ENCODE measurements at places on chromosomes 4 and X.

- no peak for DNase-seq
These were observed 946.4 kb downstream of the PDHA2 start for GRCh38 chr4:96786306-96786705.

GRCh38 chr4:108903464-108904221 is 140.8 kb upstream of the ETNPPL start:
- no peak for DNase-seq

DNA sequence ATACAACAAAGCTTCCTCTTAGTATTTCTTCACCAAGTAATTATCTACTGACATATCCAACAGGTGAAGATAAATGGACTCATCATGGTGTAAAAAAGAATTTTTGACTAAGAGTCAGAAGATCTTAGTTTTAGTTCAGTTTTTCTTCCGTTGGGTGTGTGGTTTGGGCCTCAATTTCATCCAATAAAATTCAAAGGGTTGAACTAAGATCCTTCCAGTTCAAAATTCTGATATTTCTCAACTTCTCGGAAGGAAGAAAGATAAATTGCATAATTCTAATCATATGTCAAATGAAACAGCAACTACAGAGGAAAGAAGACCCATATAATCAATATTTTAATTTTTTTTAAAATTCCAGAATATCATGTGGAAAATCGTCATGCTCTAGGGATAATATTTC is 192.7 kb downstream of the SPRY1 start:
- DNase-seq = no peak

GRCh38 chr4:74109870-74110605 is 11.0 kb upstream of the CXCL2 start:
- DNase-seq = no peak

DNA sequence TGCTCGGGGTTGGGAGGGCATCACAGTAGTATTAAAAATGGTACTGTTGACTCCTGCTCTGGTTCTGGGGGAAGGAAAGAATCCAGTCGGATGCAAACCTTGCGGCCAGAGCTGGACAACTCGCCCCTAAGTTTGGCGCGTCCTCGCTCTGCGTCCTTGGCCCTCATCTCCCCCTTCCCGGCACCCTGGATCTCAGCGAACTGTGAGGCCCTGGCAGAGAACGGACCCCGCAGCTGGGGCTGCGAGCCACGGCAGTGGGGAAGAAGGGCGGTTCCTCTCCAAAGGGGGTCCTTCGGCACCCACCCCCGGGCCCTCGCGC is 14.0 kb downstream of the ARHGEF6 start:
- DNase-seq = no peak

DNA sequence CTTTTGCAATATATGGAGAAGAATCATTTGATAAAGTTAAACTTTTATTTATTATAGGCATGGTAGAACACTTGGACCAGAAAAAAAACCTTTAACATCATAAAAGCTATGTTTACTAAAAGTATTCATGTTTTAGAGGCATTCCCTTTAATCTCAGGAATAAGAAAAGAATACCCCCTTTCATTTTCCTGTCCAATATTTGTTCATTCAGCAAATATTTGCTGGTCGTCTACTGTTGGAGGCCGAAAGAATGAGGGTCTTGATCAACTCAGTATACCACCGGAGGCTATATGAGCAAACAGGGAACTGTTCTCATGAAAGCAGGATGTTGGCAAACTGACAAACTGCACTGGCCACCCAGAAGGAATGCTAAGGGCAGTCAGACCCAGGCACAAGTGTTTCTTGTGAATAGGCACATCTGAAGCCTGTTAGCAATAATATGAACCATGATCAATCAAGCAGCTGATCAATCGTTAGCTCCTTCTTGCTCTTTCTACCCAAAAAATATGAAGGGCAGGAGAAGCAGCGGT is 480.8 kb upstream of the FAT1 start:
- no peak for DNase-seq

GRCh38 chrX:74171465-74171864 is 132.5 kb upstream of the ZCCHC13 start:
- no peak for DNase-seq

DNA sequence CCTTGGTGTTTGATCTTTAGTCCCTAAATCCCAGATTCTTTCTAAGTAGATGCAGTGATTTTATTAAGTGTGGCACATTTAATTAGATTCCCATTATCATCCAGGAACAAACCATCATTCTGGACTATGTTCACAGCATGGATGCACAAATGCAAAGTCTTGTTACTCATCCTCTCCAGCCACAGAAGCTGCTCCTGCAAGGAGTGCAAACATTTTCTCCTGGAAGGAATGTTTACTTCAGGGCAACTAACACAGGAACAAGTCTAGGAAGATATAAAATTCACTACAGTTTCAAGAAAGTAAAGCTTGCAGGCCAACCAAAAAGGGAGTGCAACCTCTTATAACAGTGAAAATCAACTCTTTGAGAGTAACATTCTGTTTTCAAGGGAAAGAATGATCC is 106.0 kb downstream of the IQCM start:
- DNase-seq = no peak

DNA sequence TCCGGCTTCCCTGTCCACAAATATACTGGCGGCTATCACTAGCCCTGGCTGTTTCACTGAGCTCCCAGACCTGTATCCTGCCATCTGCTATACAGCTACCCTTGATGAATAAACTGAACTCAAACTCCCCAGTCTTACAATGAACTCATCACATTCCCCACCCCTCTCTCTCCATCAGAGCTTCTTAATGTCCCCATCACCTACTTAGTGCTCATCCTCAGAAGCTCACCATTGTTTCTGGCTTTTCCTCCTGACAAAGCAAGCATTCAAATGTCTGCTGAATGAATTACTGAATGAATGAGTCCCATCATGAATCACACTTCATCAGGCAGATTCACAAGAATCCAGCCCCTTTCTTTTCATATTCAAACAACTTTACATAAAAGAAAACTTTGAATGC is 5.7 kb upstream of the DGAT2L6 start:
- no peak for DNase-seq

DNA sequence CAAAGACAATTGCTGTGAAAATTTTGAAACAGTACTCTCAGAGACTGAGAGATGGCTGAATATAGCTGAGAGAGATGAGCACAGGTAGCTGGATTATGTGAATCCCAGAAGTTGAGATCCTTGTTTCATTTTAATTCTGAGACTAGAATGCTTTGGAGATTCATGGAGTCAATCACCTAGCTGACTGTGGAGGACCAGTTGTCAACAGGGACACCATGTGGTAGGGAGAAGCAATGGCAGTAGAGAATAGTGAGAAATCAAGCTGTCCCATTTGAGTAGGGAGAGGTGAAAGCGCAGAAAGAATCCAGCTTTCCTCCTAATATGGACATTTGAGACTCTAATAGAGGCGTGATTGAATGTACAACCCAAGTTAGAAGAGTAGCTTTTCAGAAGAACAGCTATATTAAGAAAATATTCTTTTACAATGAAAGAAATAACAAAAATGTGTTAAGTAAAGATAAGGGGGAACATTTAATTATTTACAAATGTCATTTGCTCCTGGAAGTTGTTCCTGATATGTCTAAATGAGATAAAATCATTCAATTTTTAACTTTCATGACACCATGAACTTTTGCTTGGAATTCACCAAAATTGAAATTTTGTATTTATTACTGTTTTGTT is 30.3 kb upstream of the GLRB start:
- DNase-seq = peak; percentile 11

GRCh38 chrX:132407691-132408090 is 81.1 kb downstream of the MBNL3 start:
- no peak for DNase-seq

GRCh38 chr4:8205241-8205707 is 6.2 kb downstream of the SH3TC1 start:
- no peak for DNase-seq

DNA sequence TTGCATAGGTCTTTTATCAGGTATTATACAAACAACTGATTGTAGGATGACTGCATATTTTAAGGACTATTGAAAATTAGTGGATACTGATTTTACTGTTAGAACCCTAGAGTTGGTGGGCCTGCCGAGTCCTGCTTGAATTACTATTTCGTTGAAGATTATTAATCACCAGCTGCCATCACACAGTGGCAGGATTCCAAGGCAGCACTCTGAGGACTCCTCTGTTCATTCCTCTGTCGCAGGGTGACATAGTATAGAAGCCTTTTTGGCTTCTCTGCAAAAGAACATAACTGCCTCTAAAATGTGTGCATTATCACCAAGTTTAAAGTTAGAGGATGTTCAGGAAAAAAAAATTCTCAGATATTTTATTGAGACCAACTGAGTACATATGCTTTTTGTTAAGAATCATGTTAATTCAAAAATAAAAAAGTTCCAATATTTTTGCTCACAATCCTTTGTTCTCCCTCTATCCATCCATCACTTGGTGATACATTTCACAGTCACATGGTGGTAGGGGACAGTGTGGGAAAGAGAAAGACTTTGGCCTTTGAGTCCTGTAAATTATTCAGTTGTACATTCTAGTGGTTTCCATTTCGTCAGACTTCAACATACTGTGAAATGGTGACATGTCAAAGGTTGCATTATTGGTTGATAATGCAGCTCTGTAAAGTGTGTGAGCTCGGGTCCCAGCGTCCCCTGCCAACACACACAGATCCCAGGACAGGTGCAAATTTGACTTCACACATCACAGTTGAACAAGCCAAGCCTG is 332.5 kb downstream of the GRID2 start:
- DNase-seq = no peak

DNA sequence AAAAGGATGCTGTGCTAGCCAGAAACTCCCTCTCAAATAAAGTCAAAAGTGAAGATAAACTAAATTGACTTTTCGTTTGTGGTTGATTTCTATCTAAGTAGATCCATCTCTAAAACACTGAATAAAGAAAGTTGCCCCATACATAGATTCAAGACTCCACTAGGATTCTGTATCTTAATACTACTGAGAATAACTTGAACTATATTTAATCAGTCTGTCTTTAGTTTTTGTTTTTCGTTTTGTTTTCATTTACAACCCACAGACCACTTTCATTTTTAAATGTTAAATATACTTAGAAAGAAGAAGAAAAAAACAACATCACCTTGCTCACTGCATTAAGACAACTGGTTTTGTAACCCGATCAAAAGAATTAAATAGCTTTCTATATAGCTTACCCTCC is 655.0 kb downstream of the RPA4 start:
- DNase-seq = no peak

DNA sequence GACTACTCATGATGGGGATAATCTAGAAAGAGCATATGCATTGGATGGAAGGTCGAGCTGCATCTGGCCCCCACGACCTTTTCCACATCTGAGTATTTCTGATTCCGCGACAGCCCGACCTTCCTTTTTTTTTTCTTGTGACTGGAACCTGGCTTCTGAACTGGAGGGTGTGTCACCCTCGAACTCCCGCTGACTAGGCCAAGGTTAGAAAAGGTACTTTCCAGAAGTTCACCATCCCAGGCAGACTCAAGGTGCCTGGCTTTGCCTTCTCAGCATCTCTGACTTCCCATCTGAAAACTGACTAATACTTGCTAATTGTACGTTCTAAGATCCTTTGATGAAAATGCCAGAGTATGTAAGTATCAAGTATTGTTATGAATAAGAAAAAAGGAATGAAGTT is 49.3 kb upstream of the CD40LG start:
- peak; percentile 8 for DNase-seq

- DNase-seq = no peak
These were observed 83.8 kb upstream of the ZIC3 start for GRCh38 chrX:137482136-137482535.

DNA sequence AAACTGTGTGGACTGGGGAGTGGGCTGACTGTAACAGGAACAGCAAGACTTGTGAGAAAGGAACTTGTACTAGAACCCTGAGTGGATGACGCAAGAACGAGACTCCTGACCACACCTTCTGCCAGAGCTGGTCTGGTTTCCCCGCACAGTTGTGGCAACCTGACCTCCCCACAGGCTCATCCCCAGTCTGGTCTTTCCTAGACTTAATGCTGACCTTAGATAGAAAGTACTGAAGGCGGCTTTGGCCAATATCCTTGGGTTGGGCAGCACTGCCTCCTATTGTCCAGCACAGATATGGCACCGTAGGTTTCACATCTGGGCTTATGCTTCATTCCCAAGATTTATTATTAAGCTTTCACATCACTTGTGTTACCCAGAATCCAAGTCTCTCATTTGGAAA is 137.8 kb upstream of the FRG1 start:
- DNase-seq = no peak

DNA sequence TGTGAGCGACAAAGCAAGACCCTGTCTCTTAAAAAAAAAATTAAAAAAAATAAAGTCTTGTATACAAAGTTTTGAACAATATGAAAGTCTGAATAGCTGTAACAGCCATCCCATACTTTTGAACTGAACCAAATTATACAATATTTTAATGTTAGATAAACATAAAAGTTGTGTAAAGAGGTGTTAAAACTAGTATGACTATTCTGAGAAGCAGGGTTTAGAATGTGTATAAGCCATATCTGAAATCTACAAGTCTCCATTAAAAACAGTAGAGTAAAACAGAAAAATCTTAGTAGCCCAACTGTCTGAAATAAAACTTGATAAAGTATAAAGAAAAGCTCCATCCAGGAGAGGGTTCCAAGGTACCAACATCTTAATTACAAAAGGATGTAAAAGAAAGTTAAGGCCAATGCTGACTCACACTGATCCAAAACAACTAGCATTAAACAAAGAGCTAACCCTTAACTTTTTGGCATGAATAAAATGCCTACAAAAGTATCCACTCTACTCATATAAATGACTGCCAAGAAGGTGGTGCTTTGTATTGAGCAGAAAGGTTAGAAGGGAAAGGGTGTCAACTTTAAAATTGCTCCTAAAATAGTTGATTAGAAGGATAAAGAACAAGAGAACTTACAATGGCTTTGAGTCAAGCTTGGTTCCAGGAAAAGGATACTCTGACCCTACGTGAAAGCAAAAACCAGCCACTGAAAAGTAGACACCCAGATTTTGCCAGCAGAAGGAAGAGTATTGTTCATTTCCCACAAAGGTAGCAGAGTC is 18.5 kb downstream of the CNOT6L start:
- DNase-seq = no peak

DNA sequence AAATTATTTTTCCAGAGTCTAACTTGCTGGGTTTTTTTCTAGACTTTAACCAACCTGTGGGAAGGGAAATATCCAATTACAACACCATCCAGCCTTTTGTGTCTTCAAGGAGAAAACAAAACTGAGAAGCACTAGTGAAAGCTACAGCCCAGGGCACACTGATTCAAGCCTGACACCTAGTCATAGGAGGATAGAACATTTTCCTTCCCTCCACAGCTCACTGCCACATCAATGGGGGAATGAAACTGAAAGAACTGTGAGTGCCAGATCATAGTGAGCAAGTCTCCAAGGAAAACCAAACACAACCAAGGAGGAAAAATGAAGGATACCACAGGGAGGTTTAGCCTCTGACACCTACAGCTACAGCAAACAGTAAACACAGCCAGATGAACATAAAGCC is 43.3 kb upstream of the MAGEA8 start:
- DNase-seq = no peak

- DNase-seq = peak; percentile 29
These were observed 41.6 kb upstream of the UGDH start for GRCh38 chr4:39568805-39569204.

DNA sequence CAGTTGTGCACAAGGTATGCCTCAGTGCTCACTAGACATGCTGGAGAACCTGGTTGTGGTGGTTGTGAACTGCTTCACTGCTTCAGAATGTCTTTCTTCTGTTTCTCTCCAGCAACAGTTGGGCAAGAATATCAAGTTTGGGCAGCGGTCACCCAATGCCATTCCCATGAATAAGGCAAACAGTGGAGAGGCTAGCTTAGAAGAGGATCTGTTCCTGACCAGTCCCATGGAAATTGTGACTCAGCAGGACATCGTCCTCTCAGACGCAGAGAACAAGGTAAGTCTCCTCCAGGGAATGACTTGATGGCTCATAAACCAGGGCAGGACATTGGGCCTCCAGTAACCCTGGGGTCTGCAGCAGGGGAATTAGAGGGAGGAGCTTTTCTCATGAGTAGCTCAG is 79.9 kb downstream of the AASDH start:
- DNase-seq = no peak
